ENCODE measurements at places on chromosomes 6 and 20.

- no peak for DNase-seq
Observed at GRCh38 chr6:117538615-117539014, 56.1 kb downstream of the DCBLD1 start.

DNA sequence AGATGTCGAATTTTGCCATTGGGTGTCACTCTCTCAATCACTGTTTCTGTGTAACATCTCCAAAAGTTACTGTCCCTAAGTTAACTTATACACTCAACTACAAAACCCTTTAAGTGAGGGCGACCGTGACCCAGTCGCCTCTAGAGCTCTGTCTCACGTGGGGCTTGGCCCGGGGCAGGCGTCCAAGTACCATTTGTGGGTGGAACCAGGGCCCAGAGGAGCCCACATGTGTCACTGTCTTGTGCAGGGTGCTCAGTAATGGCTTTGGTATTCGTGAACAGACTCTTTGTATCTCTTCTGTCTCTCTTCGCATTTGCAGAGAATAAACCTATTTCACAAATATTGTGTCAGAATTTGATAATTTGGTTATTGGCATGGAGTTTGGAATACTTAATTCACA, 109.9 kb upstream of the THBS2 start:
- no peak for DNase-seq

DNA sequence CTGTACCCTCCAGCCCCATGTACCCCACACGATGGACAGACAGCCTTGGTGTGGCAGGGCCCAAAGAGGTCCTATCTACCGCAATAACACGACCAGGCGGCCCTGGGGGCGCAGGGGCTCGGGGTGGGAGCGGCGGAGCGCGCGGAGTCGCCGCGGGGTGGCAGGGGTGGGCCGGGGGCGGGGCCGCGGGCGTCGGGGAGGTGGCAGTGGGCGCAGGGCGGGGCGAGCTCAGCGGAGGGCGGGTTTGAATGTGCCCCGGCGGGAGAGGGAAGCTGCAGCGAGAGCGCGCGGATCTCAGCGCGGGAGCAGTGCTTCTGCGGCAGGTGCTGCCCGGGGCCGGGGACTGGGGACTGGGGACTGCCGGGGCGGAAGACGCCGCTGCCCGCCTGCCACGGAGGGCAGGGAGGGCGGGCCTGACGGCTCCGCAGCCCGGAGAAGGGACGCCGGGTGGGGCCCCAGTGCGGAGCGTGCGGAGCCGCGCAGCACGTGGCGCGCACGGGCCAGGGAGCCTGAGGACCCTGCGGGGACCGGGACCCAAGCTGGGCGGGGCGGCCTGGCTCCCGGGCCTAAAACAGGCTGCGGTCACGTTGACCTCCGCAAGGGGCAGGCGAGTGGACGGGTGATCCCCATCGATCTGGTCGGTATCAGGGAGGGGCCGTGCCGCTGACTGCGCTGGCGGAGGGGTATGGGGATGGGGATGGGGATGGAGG, at the start of gene SLC29A1:
SLC29A1 (plus strand) TSS at position 277 of the 710 bp plus-strand sequence. CDS start 3,719 bp downstream, outside the sequence.
- DNase-seq: peak; percentile 67

- DNase-seq: no peak
Observed at GRCh38 chr6:48839206-48839605, 623.8 kb downstream of the MMUT start.

- DNase-seq: no peak
Observed at GRCh38 chr6:53201270-53201669, 52.6 kb upstream of the GCM1 start.

DNA sequence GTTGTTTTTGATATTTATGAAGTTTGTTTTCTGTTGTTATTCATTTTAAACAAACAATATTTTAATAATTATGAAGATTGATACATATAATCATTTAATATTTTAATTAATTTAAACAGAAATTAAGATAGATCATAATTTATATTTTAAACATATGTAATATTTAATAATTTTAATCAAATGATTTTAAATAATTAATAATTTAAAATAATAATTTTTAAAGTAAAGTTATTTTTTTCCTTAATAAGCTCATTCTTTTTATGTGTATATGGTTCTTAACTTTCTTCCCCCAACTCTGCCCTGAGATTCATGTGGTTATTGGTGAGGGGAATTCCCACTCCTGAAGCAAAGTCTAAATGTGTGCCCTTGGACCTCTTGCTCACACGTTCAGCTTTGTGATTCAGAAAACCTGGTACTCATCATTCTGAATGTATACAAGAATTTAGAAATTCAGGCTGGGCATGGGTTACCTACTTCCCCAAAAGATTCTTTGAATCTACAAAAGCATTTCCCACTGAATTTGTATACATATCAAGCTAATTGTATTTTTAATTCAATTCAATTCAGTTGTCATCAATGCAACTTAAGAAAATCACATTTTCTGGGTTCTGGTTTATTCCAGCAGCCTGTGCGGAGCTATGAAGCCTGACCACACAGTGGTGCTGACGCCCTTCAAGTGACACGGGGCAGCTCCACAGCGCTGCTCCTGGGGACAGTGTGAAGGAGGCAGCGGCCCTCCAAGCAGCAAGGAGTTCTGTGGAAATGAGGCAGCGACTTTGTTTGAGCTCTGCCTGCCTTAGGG, 168.9 kb upstream of the UST start:
- peak; percentile 52 for DNase-seq

GRCh38 chr6:14759976-14760672, 485.7 kb upstream of the JARID2 start:
- DNase-seq: no peak

GRCh38 chr20:419556-420165, 11.6 kb downstream of the RBCK1 start:
- peak; percentile 96 for DNase-seq

GRCh38 chr6:48511378-48511777, 400.4 kb upstream of the PTCHD4 start:
- DNase-seq: no peak

DNA sequence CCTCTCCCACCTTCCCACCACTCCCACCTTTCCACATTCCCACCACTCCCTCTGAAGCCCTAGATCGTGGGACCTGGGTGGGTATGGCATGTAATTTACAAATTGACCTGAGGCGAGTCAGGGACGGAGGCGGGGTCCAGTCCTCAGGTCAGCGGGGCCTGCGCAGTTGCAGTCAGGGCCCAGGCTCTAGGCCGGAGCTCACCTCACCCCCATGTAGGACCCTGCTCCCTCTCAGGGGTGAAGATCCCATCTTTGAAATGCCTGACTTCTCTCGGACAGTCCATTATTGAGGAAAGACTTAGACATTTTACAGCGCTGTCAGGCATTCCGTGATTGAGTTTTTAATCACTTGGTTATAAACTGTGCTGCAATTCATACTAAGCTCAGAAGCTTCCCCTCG, 10.5 kb downstream of the THBS2 start:
- no peak for DNase-seq

GRCh38 chr20:6613280-6613861, 154.1 kb upstream of the BMP2 start:
- peak; percentile 36 for DNase-seq

DNA sequence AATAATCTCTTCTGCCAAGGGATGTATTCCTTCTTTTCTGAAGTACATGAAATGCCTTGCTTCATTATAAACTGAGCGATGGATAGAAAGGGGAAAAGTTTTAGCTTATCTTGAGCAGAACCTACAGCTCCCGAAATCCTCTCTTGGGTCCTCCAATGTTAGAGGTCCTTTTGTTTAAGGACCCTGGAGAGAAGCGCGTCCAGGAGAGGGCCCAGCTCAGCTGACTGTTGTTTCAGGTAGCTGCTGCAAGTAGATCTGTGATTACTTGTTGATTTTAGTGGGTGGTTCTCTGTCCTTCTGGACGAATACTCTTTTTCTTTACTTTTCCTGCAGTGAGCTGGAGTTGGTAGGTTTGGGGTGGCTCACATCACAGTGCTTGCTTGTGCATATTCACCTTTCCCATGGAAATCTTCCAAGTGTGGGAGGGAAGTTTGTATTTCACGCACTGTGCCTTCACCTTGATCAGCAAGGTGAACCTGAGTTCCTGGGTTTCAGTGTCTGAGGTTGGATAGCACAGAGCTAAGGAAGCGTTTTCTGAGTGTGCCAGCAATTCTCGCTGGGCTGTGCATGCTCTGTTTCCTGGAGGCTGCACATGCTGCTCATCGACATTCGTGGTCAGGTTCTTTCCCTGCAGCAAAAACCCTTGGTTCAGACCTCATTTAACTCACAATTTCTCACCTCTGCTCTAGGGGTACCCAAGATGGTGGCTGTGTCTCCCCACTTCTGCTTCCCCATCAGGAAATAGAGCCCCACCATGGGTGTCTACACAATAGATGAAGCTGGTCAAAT, 176.3 kb downstream of the JARID2 start:
- DNase-seq: no peak

GRCh38 chr20:62069741-62070216, 4.1 kb upstream of the TAF4 start:
- peak; percentile 35 for DNase-seq
